ENCODE measurements at places on chromosomes 5 and 9.

DNA sequence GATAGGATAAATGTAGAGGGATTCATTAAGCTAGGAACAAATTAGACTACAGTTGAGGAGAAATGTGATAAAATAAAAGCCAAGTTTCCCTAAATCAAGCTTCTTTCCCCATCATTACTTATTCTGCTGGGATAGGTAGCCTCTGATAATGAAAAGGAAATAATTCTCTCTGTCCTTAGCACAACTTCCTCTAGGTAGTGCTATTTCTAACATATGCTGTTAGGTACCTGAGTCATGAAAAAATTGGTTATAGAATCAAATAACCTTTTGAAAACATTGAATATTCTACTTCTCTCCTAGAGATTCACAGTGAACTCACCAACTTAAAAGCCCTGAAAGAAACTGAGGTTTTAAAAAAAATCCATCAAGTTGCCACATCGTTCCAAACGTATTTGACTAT, 1793.1 kb downstream of the EFNA5 start:
- DNase-seq = no peak

DNA sequence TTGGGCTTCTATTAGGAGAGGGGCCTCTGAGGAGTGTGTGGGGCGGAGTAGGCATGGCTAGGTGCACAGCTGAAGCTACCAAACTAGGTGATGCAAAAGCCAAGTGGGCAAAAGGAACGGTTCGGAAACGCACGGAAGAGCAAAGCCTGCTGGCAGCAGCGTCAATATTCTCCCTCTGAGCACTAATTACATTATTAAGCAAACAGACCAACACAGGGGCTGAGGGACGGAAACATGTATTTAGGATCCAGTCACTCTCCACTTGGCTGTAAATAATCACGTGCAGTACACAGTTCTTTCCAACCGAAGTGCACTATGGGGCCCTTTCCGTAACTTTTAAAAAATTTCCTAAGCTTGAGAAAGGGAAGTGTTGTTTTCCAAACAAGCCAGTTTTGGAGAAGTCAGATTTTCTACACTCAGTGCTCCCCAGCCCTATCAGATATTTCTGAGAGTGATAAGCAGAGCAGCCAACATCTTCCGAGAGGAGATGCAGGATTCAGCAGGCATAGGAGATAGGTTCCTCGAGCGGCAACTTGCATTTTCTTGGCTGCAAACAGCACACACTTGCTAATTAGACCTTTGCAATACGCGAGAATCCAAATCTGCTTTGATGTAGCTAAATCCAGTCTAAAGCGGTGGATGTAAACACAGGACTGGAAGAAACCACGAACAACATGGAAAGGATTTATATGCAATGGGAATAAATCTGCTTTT, 217.2 kb upstream of the TBCA start:
- DNase-seq = no peak

DNA sequence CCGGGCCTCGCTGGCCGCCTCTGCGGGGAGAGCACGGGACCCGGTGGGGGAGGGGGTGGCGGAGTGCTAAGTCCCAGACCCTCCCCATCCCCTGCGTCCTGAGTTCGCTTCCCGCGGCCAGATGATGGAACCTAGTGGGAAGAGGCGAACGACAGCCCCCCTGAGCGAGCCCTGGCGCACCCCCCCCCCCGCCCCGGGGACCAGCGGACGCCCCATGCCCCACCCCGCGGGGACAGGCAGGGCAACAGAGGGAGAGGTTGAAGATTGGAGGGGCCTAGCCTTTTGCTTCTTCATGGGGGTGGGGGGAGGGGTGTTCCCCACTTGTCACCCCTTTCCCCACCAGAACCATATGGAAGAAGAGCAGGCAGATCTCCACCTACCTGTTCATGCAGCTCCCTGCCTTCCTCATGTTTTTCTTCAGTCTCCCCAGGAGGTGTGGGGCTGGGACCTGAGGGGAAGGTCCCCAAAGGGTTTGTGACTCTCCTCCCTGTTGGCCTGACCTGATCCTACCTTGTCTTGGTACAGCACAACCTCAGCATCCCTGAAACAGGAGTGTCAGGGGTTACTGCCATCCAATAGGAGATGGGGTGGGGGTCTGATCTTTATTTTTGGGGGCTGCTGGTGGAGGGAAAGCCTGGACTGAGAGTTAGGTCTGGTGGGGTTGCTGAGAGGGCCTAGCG, 485 bp downstream of the FAM53C start:
- no peak for DNase-seq

DNA sequence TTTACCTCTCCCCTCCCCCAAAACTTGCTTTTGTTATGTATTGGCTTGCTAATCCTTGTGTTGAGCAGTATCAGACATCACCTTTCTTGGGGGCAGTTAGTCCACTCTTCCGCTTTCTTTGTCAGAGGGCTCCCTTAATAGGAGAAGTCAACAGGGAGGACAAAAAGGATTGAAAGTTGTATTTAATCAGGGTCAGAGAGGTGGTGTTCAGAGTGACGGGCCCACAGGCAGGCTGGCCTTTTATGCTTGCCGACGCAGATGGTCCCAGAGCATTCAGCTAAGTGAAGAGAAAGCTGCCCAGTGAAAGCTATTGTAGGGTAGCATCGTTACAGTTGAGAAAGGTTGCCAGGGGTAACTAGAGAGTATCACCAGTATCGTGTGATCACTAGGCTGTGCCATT, 131.1 kb downstream of the ZCCHC7 start:
- no peak for DNase-seq

DNA sequence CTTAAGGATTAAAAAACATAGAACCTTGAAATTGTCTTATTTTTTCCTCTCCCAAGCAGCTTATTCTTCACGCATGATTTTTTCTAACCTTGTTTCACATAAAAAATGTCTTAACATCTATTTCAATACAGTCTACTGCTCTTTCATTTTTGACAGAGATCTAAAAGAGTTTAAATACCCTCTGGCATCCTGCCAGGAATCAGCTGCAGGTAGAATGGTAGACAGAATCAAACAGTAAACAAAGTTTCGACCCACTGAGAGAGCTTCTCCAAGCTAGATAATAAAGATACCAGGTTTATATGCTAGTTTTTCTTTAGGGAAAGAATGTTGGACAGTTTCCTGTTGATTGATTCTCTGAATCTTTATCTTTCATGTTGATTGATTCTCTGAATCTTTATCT, 555.8 kb upstream of the CDH9 start:
- no peak for DNase-seq

Data from right cardiac atrium (tissue), 5 donors.